Bronchus fibroblast of lung (primary cell): ENCODE measurements at places on chromosomes 5 and 9. TPM values are rescaled to one million over a fixed set of nuclear protein-coding genes. Genes with fewer than 3 reads are reported as not detected.

GRIA1 gene
- 1.3 and 1.5 TPM in 2 replicates for total RNA-seq

PCDHGB7 gene
- total RNA-seq, result 6.1 and 7.2 TPM in 2 replicates

RASA1 gene
- total RNA-seq, result 26.8 and 30.9 TPM in 2 replicates

C5orf58 gene
- not detected in 2 replicates for total RNA-seq

CAVIN4 gene
- 0.15 and 0.17 TPM in 2 replicates for total RNA-seq

C5orf46 gene
- total RNA-seq, result not detected in 2 replicates

ST8SIA4 gene
- total RNA-seq, result 0.34 and 1.9 TPM in 2 replicates

SOHLH1 gene
- total RNA-seq, result not detected in 2 replicates

OGN gene
- total RNA-seq, result 0.15 and 0.17 TPM in 2 replicates

PCDHGA1 gene
- total RNA-seq, result under 0.01 and 0.15 TPM in 2 replicates

PDE8B gene
- under 0.01 and 0.15 TPM in 2 replicates for total RNA-seq

ENHO gene
- not detected in 2 replicates for total RNA-seq

FBP1 gene
- total RNA-seq, result not detected in 2 replicates

TSSK1B gene
- not detected in 2 replicates for total RNA-seq

SOWAHA gene
- total RNA-seq, result under 0.01 TPM in 1 of 2 replicates, not detected in the other

LCN6 gene
- total RNA-seq, result not detected in 2 replicates

NPR3 gene
- 19.3 and 19.9 TPM in 2 replicates for total RNA-seq

LRRC8A gene
- total RNA-seq, result 43.7 and 51.4 TPM in 2 replicates

LCN2 gene
- total RNA-seq, result not detected in 2 replicates

LRRC19 gene
- not detected in 2 replicates for total RNA-seq

HAND1 gene
- total RNA-seq, result not detected in 2 replicates

FAM221B gene
- not detected in 2 replicates for total RNA-seq

SPAAR gene
- total RNA-seq, result 0.34 TPM in 1 of 2 replicates, not detected in the other

EFNA5 gene
- 3.7 and 4.2 TPM in 2 replicates for total RNA-seq

TMEM215 gene
- not detected in 2 replicates for total RNA-seq

FCN2 gene
- total RNA-seq, result not detected in 2 replicates

SCGB3A1 gene
- not detected in 2 replicates for total RNA-seq

C7 gene
- 3.0 and 3.4 TPM in 2 replicates for total RNA-seq

POLR1E gene
- 49.6 and 53.1 TPM in 2 replicates for total RNA-seq

CORO2A gene
- total RNA-seq, result 1.5 and 2.1 TPM in 2 replicates

UBE2QL1 gene
- total RNA-seq, result not detected in 2 replicates

CKS2 gene
- total RNA-seq, result 387 TPM in 2 replicates

STARD4 gene
- total RNA-seq, result 44.4 and 59.9 TPM in 2 replicates
